ENCODE measurements at places on chromosomes 5 and 9. TPM values are rescaled to one million over a fixed set of nuclear protein-coding genes. Genes with fewer than 3 reads are reported as not detected.

GRCh38 chr9:86679909-86680308 is 267.4 kb downstream of the GAS1 start:
- DNase-seq: no peak

DNA sequence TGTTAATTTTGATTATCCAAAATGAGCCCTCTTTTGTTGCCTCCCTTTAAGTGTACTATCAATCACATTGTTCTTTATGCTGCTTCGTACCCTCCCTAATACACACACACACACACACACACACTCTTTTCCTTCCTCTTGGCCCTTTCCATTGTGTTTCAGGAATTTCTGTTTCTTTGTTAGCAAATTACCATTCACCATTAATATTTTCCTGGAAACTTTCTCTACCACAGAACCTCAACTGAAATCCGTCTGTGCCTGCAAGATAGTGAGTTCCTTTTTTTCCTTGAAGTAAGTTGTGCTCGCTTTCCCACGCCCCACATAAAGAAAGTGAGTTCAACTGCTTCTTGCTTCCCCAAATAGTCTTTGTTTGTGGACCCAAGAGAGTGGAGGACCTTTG is 61.8 kb downstream of the SMIM15 start:
- peak; percentile 85 for DNase-seq

DNA sequence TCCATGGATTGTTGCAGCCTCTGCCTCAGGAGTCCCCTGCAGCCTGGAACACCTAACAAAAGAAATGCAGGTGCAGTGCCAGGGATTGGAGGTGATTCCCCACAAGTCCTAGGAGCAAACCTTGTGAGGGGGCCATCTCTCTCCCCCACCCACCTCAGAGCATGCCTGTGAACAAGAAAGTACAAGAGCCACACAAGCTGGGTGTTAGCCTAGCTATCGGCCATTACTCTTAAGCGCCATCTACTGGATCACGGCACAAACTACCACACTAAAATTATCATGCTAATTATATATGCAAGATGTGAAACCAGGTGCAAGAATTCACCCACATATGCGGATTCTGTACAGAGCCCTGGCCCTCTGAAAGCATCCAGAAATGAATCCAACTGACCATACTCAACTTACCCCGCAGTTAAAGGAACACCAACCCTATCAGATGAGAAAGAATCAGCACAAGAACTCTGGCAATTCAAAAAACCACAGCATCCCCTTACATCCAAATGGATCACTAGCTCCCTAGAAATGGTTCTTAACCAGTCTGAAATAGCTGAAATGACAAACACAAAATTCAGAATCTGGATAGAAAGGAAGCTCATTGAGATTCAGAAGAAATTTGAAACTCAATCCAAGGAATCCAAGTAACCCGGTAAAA is 16.5 kb upstream of the PRSS3 start:
- DNase-seq: peak; percentile 63

DNA sequence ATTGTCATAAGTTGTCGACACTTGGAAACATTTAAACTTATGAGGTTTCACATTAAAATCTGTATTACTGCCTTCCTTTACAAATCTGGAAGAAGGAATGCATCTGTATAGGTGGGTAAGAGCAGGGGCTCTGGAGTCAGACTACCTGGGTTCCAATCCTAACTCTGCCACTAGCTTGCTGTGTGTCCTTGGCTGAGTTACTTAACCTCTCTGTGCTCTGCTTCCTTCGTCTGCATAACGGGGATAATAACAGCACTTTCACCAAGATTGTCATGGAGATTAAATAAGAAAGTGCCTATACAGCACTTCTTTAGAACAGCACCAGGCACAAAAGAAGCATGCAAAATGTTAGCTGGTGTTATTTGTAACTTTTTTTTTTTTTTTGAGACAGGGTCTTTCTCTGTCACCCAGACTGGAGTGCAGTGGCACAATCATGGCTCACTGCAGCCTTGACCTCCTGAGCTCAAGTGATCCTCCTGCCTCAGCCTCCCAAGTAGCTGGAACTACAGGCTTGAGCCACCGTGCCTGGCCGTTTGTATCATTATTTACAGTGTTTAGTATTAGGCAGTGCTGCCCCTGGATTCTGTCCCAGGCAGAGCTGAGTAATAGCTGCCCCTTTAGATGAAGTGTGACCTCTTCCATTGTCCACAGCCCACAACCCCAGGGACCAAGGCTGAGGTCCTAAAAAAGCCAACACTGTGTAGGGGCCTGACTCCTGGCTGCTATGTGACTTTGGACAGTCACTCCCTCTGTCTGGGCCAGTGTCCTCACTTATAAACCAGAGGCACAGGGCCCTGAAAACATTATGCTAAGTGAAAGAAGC is 25.4 kb upstream of the TTLL11 start:
- DNase-seq: no peak

- no peak for DNase-seq
Observed at GRCh38 chr9:104900871-104901270, 27.1 kb downstream of the ABCA1 start.

DNA sequence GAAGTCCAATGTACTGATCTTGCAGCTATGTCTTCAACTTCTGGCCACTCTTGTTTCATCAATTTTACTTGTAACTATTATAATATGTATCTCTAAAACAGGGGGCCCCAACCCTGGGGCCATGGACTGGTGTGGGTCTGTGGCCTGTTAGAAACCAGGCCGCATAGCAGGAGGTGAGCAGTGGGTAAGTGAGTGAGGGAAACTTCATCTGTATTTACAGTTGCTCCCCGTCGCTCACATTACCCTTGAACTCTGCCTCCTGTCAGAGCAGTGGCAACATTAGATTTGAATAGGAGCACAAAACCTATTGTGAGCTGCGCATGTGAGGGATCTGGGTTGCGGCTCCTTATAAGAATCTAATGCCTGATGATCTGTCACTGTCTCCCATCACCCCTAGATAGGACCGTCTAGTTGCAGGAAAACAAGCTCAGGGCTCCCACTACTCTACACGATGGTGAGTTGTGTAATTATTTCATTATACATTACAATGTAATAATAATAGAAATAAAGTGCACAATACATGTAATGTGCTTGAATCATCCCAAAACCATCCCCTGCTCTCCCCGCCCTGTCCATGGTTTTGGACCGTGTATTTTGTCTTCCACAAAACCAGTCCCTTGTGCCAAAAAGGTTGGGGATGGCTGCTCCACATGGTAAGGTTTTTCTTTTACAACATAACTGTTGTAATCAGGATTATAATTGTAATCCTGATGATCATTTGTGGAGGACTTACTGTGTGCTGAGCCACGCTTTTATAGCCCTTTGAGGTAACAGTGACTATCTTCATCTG is 26.9 kb upstream of the SH3PXD2B start:
- no peak for DNase-seq

Gene FAM151B
- total RNA-seq: 1.9 TPM

DNA sequence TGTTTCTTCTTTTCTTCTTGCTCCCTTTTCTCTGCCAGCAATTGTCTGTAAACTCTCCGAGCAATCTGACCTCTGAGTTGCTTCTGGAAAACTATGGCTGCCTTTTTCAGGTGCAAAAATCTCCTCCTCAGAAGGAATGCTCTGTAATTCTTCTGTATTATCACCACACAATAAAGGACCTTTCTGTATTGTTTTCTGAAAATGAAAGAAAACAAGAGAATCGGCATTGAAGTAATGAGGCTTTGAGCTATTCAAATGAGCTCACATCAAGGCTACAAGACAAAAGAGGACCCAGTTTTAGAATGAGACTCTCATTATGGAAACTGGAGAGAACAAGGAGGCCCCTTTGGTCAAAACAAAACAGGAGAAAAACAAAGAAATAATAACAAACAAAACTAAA is 86.2 kb upstream of the RETREG1 start:
- no peak for DNase-seq

DNA sequence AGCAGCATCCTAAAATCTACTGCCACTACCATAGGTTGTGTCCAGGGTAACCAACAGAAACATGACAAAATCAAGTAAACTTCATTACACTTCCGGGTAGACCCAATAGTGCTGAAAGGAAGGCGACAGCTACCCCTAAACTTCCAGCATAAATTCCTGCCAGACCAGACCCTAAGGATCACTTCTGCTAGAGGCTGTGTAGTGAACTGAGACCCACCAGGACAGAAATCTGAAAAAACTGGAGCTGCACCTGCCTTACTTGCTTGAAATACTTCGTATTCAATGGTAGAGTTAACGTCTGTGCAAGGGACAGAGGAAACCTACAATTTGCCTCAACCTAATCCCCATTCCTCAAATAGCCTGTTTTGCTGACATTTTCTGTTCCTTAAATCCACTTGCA is 1.0 kb upstream of the SECISBP2 start:
- DNase-seq: no peak

DNA sequence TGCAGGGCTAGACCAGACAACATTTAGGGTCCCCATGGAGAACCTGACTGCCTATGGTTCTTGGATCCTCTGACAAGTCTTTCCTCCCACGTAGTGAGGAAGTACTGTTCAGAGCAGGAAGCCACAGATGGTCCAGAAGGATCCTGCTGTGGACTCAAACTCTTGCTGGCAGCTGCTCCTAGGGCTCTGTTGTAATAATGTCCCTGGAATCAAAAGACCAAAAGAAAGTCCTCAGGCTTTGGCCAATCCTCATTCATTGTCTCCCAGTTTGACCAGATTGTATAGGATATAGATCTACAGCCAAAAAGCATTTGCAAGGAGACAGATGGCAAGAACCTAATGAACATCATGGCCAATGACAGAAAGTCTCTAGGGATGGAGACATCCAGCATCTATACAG is 53.9 kb downstream of the SEMA6A start:
- DNase-seq: no peak

DNA sequence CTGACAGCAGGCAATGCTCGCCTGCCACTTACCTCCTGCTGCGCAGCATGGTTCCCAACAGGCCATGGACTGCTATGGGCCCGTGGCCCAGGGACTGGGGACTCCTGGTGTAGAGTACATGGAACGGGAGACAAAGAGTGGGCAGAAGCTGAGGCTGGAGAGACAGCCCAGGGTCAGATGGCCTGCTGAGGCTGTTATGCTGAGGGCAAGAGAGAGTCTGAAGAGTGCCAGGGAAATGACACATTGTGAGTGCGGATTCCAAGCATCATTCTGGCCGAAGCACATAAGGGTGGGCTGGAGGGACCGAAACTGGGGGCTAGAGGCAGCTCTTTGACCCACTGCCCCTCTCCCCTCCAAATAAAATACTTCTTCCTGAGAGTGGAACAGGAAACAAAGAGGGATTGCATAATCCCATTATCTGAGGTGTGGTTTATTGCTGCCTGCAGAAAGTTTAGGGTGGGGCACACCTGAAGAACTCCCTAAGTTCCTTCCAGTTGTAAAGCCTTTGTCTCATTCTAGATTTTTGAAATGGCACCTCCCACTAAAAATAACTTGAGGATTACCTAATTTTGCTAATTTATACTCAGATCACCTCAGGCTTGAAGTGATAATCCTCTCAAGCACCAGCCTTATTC is 158.1 kb downstream of the ATP10B start:
- no peak for DNase-seq

- DNase-seq: no peak
Observed at GRCh38 chr5:73394610-73395009, 54.0 kb downstream of the FOXD1 start.

DNA sequence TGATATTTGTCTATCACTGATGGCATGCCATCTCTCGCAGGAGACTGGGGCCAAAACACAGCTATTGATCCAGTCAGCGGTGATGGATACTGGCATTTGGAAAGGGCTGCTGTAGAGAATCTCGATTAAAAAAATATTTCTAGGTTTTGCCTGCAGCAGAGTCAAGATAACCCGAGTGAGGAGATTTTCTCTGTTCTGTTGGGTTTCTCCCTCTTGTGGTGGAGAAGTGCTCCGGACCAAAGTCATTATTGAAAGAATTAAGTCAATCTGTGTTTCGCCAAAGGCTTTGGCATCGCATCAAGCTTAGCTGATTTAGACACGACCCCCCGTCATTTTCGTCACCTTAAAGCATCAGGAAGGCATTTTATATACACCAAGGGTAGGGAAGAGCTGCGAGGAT is 97.1 kb upstream of the IRX2 start:
- DNase-seq: no peak

Gene TRIM41
- total RNA-seq: 9.1 TPM

DNA sequence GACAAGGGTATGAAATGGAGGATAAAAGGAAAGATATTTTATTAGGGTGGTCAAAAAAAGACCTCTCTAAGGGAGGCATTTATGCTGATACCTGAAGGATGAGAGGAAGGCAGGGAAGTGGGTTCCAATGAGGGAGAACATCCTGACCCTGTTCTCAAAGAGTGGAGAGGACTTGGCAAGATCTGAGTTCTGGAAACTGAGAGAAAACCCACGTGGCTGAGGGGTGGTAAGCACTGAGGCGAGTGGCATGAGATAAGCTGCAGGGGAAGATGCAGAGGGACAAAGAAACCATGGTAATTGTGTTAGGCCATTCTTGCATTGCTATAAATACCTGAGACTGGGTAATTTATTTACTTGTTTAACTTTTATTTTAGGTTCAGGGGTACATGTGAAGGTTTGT is 16.8 kb downstream of the SH3RF2 start:
- DNase-seq: no peak

GRCh38 chr5:32711681-32712480 is 760 bp downstream of the NPR3 start:
- DNase-seq: peak; percentile 23

GRCh38 chr5:178587763-178588611 is 2.2 kb downstream of the COL23A1 start:
- DNase-seq: no peak

- DNase-seq: no peak
Observed at GRCh38 chr5:109170629-109171350, 239.0 kb downstream of the PJA2 start.

Gene PHF24
- total RNA-seq: under 0.01 TPM

Gene MZB1
- not detected for total RNA-seq

DNA sequence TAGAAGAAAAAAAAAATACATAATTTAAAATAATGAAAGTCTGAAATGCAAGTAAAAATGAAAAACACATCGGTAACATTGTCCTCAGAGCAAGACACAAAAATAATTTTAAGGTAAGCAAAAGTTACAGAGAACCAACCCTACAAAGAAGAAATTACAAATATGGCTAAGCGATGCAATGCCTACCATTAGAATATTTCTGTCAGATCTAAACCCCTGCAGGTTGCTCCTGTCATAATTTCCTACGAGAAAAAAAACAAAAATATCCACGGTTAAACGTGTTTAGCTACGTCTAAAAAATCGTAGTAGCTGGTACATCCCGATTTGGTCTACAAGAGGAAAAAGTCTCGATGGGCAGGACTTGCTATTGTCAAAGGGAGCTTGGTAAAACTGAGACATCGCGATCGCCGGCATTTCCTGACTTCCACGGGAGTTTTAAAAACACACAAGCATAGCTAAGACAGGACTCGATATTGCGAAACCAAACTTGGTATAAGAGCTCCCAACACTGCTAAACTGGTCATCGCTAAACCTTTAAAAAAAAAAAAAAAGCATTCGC is 1.1 kb upstream of the ANXA2R start:
- DNase-seq: no peak

- no peak for DNase-seq
Observed at GRCh38 chr9:21470126-21470525, 12.0 kb downstream of the IFNE start.

- DNase-seq: no peak
Observed at GRCh38 chr5:158471535-158471924, 612.6 kb upstream of the CLINT1 start.

Gene LOX
- 52.9 TPM for total RNA-seq

GRCh38 chr5:5881294-5881693 is 458.8 kb downstream of the ICE1 start:
- no peak for DNase-seq

Data from dermis microvascular lymphatic vessel endothelial cell (primary cell).